ENCODE measurements at places on chromosomes 16 and 17.
A peak's percentile ranks its signal among the peaks of the same experiment; 100 is the strongest.

- DNase-seq, result no peak
These were observed 6.5 kb downstream of the DPEP2NB start for GRCh38 chr16:68009157-68009735.

DNA sequence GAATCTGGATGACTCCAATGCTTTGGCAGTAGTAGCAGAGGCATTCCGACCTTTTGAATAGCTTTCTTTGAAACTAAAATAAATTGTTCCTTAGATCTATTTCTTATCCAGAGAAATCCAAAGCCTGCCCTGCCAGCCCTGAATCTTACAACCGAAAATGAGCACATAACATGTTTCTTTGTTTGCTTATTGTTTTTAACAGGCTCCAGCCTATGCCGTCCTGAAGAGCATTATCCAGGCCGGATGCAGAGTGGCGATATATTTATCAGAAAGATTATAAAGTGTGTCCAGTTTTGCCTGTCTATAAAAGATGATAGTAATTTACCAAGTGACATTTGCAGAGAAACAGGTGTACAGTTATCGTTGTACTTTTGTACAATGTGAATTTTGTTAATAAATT lies 10.5 kb downstream of the COQ7 start:
- DNase-seq, result no peak

- no peak for DNase-seq
These were observed 10.0 kb downstream of the LITAFD start for GRCh38 chr16:8892101-8892575.

GRCh38 chr16:71479420-71479819 lies 9.7 kb downstream of the ZNF19 start:
- DNase-seq, result peak; percentile 10

DNA sequence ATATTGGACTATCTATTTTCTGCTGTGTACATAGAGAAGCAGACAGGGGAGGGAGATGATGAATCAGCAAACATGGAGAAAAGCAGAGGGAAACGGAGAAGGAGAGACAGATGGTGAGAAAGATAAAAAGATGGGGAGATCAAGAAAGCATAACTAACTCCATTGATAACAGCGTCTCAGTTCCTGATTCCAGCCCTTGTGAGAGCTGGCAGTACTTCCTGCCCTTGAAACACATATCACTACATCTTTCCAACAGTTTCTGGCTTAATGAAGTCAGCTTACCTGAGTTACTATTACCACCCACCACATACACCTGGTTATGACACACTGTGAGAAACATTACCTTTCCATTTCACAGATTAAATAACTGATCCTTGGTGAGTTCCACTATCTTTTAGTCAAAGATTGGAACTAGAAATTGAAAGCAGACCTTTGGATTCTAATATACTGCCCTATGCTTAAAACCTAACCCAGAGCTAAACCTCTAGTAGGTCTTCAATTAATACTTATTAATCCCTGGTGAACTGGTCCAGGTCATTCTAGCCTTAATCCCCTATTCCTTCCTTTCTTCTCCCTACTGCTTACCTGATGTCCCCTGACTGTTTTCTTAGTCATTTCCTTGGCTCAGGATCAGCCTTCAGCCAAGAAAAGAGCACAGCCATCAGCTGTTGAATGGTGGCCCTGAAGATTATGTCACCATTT lies 346.6 kb upstream of the CCL2 start:
- no peak for DNase-seq
